ENCODE measurements at places on chromosomes 7 and 10. TPM values are rescaled to one million over a fixed set of nuclear protein-coding genes. Genes with fewer than 3 reads are reported as not detected.

The TFR2 gene
- total RNA-seq, result 3.7 TPM

- peak; percentile 24 for DNase-seq
These were observed 13.5 kb downstream of the IKZF1 start for GRCh38 chr7:50317697-50318669.

GRCh38 chr10:20970708-20971107 is 73.6 kb upstream of the NEBL start:
- DNase-seq, result no peak

The SFTPA2 gene
- 0.20 TPM for total RNA-seq

DNA sequence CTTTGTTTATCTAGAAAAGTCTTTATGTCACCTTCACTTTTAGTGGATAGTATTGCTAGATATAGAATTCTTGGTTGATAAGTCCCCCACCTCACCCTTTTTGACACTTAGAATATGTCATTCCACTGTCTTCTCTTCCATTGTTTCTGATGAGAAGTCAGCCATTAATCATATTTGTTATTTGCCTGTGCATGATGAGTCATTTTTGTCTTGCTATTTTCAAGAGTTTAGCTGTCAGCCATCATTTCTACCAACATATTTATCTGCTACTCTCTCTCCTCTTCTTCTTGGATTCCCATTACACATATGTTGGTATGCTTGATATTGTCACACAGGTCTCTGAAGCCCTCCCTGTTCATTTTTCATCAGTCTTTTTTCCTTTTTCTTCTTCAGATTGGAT is 160.8 kb upstream of the TCF7L2 start:
- no peak for DNase-seq

The C10orf53 gene
- total RNA-seq, result 0.11 TPM

The TEX47 gene
- total RNA-seq, result not detected

- no peak for DNase-seq
These were observed 13.4 kb upstream of the AP1S1 start for GRCh38 chr7:101140746-101141382.

GRCh38 chr10:42981358-42982236 is 95.3 kb upstream of the RET start:
- DNase-seq, result no peak

GRCh38 chr7:106448992-106449859 is 164.4 kb upstream of the NAMPT start:
- no peak for DNase-seq

GRCh38 chr7:116400522-116400921 is 99.0 kb upstream of the CAV2 start:
- DNase-seq, result no peak

The PLAC9 gene
- 81.7 TPM for total RNA-seq

- no peak for DNase-seq
These were observed 518.0 kb downstream of the XPNPEP1 start for GRCh38 chr10:109405338-109405737.

The PNLIPRP1 gene
- total RNA-seq, result not detected

The IL15RA gene
- 0.89 TPM for total RNA-seq

DNA sequence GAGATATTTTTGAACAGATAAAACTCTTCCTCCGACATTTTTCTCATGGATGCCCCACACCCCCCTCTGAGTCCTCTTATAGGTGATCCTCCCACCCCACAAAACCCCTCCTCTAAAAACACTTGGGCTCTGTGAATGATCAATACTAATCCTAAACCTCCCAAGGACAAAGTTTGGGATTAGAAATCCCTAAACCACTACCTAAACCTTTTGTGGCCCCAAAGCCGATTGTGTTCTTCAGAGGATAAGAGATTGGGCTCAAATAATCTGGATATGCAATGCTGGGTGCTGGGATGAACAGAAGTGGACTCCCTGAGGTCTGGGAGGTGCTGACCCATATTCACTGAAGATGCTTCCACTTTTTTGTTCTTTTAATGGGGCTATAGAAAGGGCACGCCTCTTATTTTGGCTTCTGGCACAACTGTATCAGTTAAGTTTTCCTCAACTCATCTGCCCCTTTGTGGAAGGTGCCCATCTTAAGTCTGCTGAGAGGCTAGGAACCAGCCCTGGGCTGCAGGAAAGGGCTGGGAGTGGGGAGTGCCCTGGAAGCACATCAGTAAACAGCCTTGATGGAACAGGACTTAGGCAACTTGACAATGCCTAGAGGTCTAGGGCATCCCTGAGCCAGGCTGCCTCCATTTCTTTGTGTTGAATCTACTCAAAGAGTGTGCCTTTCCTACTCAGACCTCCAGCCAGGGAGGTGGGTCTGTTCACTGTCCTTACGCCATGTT is at the start of gene OPN1SW:
OPN1SW (minus strand) TSS at position 51 of the 731 bp plus-strand sequence; CDS start at position 38, 13 bp downstream.
- DNase-seq, result no peak

- DNase-seq, result no peak
These were observed 11.0 kb upstream of the IL6 start for GRCh38 chr7:22715969-22716368.
